ENCODE measurements at places on chromosomes 7 and 10.

GRCh38 chr10:28295336-28295735 lies 7.5 kb downstream of the MPP7 start:
- no peak for DNase-seq

DNA sequence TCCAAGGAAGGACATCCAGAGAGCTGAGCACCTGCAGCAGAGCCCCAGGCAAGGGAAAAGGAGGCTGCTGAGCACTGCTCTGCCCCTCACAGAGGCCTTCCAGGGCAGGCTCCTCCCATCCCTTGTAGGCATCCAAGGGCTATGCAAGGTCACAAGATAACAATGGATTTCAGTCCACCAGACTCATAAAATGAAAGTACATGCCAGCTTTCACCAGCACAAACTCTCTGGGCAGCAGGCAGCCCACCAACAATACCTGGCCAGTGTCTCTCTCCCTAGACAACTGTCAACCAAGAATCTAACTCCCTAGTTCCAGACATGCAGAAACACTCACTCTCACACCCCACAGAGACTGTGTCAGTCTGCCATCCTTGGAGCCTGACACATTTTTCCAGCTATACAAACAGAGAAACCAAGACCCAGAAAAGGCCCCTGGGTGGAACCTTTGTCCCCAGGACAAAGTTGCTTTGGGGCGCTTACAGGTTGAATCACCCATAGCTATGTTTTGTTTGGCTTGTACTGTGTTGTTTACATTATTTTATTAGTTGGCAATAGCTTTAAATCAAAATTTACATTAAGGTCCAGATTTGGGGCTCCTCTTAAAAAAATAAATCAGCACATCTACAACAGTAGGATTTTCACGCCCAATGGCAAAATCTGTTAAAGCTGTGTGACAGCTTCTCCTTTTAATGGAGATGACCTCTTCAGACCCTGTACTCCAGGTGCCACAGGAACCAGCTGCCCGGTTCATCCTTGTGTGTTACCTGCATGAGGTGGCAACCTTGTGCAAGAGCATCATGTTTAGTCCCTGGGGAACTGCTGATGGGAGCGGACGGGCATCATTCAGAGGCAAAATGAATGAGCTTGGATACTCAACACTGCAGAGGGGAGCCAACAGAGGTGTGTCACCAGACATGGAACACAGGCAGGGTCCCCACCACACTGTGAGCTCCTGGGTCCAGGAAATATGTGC lies 5.2 kb downstream of the GRID1 start:
- no peak for DNase-seq

- no peak for DNase-seq
These were observed 57.8 kb downstream of the CYP51A1 start for GRCh38 chr7:92076509-92076908.

DNA sequence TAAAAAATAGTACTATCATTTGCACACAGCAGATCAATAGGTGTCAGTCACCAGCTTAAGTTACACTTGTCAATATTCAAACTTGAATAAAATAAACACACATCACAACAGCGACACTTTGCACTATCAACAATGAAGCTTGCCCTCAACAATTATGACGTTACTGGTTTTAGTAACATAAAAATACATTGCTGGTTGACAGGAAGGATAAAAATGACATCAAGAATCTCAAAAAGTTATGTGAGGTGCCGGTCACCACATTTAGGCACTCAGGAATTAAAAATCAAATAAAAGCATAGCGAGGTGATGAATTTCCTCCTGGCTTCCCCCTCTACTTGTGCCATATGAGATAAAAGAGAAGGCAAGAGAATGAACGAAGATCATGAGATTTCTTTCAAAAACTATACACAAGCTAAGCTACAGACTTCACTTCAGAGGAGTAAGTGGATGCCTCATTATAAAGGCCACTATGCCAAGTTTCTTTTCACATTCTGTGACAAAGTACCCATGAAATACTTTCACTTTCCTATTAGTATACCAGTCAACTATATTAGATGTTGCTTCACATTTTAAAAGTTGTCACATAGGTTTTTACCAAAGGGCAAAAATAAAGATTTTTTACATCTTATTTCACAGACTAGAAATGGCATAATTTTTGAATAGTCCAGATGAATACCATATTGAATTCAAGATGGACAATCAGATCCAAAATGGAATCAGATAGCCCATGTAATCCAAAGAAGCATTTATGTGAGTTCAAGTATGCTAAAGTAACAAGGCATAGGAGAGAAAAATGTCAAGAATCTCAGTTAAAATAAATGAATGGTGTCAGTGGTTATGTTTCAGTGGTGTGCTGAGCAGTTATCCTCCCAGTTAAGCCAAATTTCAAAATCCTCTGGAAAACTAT lies 3.6 kb downstream of the CCDC71L start:
- DNase-seq: peak; percentile 19

DNA sequence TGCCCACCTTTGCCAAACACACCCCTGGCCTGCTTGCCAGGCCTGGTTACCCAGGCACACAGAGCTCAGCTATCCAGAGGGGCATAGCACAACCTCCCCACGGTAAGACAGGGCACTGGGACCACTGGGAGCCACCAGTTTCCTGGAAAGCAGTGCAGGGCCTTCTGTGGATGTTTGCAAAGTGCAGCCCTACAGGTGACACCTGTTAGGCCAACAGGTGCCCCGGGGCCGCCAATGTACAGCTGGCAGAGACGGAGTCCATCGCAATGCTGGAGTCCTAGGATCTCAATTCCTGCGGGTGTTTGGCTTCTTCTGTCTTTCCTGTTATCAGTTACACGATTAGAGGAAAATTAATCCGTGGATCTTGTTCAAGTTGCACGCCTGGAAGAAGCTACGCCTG lies 94.9 kb downstream of the NPTX2 start:
- no peak for DNase-seq

- DNase-seq: peak; percentile 50
These were observed 82.2 kb downstream of the PIK3CG start for GRCh38 chr7:106947244-106947728.
